ENCODE measurements at places on chromosomes 13 and 19. TPM values are rescaled to one million over a fixed set of nuclear protein-coding genes. Genes with fewer than 3 reads are reported as not detected.

Gene CEACAM4
- not detected for total RNA-seq

Gene LRFN3
- total RNA-seq = 23.2 TPM

Gene TMEM221
- total RNA-seq = 0.64 TPM

Gene LILRA1
- not detected for total RNA-seq

Gene MBD3L2
- not detected for total RNA-seq

Gene ZNF91
- 0.60 TPM for total RNA-seq

Gene ZNF433
- not detected for total RNA-seq

Gene PVR
- total RNA-seq = 110 TPM

Gene NAPA
- total RNA-seq = 87.2 TPM
